ENCODE measurements at places on chromosomes 1 and 21.

DNA sequence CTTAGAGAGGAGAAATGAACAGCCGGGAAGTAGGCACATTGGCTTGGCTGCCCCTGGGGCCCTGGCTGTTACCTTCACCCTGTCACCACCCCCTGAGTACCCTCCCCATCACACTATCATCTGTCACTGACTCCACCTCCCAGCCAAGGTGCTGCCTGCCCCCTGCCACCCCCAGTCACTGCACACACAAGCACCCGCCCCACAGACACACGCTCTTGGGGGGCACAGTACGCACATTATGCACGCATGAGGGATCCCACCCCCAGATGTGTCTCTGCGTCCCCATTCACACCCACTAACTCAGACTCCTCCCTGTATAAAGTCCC is 223.3 kb downstream of the PTPRU start:
- DNase-seq: no peak

DNA sequence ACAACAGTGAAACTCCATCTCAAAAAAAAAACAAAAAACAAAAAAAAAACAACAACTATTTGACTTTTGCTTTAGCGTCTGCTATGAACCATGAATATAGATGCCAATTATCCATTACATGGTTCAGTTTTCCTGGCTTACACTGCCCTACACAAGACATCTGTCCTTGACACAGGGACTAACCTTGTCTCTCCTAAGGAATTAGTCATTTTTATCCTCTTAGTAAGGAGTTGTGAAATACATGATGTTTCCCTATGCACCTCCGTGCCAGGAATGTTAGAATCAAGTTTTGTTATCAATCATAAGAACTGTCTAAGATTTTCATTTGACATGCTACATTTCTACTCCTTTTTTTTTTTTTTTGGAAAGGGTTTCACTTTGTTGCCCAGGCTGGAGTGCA is 241.8 kb downstream of the KIF26B start:
- peak; percentile 11 for DNase-seq

DNA sequence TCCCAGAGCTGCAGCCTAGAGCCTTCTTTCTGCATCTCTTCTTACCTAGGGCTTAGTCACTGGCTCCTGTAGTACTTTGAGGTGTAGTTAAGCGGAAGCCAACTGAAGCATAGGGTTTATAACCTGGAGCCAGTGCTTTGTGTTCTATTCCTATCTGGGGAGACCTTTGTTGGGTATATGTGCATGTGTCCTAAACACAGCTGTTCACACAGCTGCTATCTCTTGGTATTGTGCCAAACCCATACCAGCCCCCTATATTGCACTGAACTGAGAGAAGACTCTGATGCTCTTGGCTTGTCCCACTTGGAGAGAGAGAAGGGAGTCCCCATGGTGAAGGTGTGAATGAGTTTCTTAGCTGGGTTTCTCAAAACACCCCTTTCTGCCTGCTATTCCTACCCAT is 17.2 kb upstream of the NFASC start:
- no peak for DNase-seq

DNA sequence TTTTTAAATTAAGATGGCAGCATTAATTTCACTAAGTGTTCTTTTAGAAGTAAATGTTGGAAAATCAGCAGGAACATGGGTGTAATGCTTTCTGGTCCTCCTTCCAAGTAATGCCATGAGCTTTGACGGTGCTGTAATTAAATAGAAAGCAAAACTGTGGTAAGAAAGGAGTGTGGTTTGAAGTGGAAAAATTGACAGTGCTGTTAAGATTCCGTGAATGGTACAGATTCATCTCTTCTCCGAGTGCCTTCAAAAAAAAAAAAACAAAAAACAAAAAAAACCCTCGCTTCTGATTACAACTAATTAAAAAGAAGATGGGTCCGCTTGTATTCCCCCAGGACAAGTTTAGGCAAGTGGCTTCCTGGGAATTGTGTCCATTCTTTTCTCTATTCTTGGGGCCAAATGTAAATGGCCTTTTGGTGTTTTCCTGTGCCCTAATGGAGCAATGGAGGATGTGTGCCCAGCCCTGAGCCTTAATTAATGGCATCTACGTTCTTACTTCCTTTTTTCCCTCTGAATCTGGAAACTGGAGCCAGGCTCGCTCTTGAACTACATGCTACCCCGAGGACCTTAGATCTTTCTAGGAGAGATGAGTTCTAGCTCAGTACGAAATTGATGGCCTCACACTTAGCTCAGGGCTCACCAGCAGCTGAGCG is 5.1 kb downstream of the LMO4 start:
- no peak for DNase-seq

GRCh38 chr1:150161747-150162581 is 12.2 kb downstream of the PLEKHO1 start:
- DNase-seq: peak; percentile 38

DNA sequence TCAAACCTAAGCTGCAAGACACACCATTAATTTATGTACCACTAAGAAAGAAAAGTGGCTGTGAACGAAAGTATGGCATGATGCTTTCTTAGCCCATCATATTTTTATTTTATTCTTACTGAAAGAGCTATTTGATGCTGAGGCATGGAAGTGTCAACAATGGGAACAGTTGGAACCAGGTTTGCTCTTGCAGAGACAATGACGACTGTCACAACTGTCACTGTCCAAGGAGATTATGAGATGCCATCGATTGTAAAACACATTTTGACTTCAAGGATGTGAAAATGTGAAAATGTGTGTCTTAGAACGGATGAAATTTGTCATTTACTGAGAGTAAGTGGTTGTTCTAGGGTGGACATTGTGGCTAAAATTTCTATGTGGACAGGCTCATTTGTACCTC is 2.8 kb upstream of the ACTL8 start:
- no peak for DNase-seq

GRCh38 chr1:232944347-232944746 is 6.1 kb upstream of the NTPCR start:
- no peak for DNase-seq

- no peak for DNase-seq
These were observed 274.5 kb downstream of the S1PR1 start for GRCh38 chr1:101511202-101511891.

- DNase-seq: peak; percentile 64
These were observed 17.4 kb upstream of the SLC2A5 start for GRCh38 chr1:9086796-9087195.

DNA sequence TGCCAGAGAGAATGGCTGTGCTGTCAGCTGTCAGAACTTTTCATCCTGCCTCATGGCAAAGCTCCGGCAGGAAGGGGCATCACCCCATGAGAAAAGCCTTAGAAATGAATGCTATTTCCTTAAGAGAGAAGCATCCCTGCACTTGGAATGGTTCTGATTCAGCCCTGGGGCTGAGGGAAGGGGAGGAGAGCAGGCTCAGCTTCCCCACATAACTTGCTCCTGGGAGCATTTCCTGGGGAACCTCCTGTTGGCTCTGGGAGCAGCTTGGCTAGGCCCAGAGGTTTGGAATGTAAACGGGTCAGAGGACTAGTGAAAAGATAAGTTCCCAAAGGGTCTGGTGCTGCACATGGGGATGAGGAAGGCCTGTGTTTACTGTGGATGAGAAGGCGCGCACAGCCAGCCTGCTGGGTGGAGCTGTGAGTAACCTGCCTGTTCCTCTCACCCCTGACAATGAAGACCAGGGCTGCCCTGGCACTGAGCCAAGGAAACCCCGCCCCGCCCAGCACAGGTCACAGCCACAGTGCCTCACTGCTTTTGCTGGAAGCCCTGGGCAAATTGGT is 5.0 kb downstream of the PRELP start:
- peak; percentile 100 for DNase-seq

- peak; percentile 69 for DNase-seq
These were observed 98.5 kb downstream of the ATF6 start for GRCh38 chr1:161864577-161864976.

- DNase-seq: no peak
These were observed 175.4 kb downstream of the IGSF21 start for GRCh38 chr1:18282851-18283600.

DNA sequence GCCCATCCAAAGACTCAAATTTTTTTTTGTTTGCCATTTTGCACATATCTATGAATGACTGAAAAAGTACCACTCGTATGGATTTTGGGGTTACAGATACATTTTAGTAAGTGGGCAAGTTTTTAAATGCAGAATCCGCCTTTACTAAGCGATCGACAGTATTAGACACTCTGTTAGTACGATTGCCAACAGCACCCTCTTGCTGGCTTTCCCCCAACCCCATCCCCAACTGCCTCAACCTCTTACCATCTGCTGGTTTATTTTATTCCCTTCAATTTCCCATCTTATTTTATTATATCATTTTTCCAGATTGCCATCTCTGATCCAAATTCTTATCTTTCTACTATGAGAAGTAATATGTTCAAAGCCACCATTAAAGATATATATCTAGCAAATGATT is 244.8 kb downstream of the LRRIQ3 start:
- no peak for DNase-seq

DNA sequence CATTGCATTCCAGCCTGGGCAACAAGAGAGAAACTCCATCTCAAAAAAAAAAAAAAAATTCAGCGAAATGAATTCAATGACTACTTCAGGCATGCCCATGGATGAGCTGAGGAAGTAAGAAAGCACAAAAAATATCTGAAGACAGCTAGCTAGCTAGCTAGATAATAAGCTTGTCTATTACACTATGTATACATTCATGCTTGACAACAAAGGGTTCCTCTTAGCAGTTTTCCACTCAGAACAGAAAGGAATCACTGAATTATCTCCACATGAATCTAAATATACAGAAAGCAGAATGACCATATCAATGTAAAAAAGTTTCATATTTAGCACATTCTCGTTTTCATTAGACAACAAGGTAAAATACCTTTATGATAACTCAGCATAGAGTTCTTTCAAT is 32.1 kb downstream of the USP48 start:
- no peak for DNase-seq

GRCh38 chr1:70024272-70024671 is 181.1 kb downstream of the LRRC40 start:
- no peak for DNase-seq

DNA sequence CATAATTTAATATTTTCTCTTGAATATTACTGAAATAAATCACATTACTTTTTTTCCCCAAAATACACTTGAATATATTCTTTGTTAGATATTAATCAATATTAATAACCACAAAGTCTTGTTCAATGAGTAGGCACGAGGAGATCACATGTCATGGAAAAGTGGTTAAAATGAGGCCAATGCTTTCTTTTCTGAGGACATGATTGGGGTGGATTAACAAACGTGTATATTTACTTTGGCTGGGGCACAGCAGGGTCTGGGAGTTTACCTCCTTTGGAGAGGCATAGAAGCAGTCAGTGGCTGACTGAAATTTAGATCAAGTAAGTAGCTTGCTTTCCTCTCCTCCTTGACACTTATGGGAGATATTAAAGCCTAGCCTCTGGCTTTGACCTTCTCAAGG is 664.3 kb upstream of the B3GALT2 start:
- no peak for DNase-seq

DNA sequence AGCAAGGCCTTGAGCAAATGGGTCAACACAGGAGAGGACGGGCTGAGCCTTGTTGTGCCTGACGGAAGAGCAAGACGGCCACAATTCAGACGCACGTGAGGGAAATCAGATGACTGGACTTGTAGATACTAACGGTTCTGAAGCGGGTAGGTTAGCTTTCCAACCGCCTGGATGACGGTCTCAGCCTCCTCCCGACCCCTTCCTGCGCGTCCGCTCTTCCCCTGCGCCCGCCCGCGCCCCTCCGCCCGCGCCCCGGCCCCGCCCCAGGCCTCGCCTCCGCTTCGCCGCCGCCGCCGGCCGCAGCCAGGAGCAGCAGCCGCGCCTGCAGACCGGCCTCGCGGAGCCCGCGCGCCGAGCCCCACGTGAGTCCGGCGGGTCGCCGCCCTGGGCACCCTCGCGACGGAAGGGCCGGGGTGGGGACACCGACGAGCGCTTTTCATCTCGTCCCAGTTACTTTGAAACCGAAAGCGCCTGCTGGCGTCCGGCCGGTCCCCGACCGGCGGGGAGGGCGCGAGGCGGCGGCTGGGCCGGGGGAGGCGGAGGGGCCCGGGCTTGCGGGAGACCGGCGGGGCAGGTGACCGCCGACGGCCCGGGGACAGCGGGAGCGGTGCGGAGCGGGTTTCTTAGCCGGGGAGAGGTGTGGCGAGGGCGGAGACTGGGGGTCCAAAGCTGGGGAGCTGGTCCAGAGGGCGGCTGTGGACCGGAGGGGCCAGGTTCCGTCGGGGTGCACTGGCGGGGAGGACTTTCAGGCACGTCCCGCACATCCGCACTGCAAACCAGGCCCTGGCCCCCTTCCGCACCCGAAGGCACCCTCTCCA is at the start of gene TRAF5:
TRAF5 (plus strand) TSS at position 306 of the 818 bp plus-strand sequence. CDS start 26,407 bp downstream, outside the sequence.
- DNase-seq: peak; percentile 64

GRCh38 chr1:160911441-160911840 is 26.5 kb upstream of the ITLN1 start:
- no peak for DNase-seq

DNA sequence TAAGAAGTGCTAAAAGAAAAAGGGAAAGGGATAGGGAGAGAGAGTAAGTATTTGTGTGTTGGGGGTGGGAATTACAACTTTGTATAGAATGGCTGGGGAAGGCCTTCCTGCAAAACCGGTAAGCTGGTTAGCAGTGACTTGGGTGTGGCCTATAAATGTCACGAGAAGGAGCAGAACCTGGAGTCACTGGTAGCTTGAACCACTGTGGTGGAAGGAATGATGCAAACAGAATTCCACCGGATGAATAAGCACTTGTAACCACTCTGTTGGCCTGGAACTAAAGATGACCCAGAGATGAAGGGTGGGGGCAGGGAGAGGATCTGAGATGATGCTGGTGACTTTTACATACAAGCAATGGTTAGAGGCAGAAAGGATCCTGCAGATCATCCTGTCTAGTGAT is 8.9 kb downstream of the XKR8 start:
- peak; percentile 95 for DNase-seq

DNA sequence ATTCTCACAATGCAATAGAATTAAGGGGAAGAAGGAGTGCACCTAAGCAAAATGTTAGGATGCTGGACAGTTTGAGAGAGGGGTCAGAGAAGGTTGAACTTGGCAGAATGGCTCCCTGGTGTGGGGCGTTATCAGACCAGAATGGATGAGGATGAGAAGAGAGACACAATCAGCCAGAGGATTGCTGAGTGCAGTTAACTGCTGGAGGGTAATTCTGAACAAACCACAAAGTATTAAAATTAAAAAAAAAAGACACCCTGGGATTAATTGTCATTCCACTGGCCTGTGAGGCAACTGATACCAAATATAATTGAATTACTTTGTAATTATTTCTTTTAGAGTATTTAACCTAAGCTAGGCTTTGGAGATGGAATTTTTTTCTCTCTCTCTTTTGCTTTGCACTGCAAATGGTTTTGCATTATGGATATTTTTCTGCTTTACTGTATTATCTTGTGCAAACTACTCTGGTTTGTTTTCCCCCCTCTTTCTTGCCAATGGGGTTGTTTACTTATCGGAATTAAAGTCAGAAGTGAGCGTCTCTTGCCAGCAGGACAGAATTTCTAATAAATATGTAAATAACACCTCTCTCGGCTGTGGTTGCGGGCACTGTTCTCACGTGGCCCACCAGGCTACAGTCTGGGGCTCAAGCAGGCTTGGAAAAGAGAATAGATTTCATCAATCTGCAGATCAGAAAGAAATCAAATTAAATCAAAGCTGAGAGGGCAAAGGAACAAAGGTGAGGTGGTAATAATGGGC is 572.9 kb upstream of the CAMK1G start:
- DNase-seq: no peak

All from EH (cell line).